ENCODE measurements at places on chromosomes 2 and 18.
A peak's percentile ranks its signal among the peaks of the same experiment; 100 is the strongest.

GRCh38 chr2:189519631-189520387 is 60.8 kb downstream of the SLC40A1 start:
- no peaks in the 10 kb centered on the region for H3K36me3 ChIP-seq
- no peaks in the 10 kb centered on the region for H3K27me3 ChIP-seq
- DNase-seq, result no peak
- H3K4me3 ChIP-seq, result no peak overlapping the region

DNA sequence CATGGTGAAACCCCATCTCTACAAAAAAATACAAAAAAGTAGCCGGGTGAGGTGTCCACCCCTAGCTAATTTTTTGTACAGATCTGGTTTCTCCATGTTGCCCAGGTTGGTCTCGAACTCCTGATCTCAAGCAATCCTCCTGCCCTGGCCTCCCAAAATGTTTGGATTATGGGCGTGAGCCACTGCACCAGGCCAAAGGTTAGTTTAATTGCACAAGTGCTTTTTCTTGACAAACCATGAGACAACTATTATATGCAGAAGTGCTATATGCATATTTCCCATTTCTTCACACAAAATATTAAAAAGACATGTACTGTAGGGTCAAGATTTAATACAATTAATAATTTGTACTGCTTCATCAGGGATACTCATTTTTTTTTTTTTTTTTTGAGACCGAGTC is 5.0 kb upstream of the GGCX start:
- H3K4me3 ChIP-seq, result no peak overlapping the region
- no peak for DNase-seq
- no peak overlapping the region for H3K27ac ChIP-seq

DNA sequence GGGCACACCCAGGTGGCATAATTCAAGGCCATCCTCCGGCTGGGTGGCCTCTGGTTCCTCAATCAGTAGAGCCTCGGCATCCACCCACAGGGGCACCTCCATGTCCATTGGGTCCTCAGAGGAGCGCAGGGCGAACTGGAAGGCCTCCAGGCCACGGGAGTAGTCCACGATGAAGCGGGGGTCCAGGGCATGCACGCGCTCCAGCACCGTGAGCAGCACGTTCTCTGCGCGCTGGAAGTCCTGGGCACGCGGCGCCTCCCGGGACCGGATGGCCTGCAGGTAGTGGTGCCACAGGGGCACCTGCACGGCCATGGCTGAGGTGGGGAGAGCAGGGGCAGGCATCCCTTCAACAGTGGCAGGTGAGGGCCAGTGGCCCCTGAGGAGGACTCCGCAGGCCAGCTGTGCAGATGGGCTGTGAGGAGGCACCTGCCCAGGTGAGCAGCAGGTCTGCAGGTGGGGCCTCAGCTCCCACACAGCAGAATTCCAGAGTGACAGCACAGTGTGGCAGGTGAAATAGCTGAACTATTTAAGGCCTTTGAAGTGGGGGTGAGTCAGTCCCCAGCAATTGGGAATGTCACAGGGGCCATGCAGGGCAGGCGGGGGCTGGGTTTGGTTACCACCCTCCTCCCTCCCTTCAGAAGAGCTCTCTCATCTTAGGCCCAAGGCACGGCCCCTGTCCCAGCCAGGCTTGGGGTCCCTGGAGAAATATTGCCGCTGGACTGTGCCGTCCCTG is at the start of gene MAB21L4:
MAB21L4 (minus strand) TSS at position 501 of the 733 bp plus-strand sequence; CDS start at position 342, 159 bp downstream.
- H3K27me3 ChIP-seq, result no peaks in the 10 kb centered on the region
- DNase-seq, result no peak
- no peaks in the 10 kb centered on the region for H3K36me3 ChIP-seq
- H3K4me3 ChIP-seq, result no peak within 1 kb of the TSS
- H3K4me1 ChIP-seq, result no peaks in the 10 kb centered on the region

DNA sequence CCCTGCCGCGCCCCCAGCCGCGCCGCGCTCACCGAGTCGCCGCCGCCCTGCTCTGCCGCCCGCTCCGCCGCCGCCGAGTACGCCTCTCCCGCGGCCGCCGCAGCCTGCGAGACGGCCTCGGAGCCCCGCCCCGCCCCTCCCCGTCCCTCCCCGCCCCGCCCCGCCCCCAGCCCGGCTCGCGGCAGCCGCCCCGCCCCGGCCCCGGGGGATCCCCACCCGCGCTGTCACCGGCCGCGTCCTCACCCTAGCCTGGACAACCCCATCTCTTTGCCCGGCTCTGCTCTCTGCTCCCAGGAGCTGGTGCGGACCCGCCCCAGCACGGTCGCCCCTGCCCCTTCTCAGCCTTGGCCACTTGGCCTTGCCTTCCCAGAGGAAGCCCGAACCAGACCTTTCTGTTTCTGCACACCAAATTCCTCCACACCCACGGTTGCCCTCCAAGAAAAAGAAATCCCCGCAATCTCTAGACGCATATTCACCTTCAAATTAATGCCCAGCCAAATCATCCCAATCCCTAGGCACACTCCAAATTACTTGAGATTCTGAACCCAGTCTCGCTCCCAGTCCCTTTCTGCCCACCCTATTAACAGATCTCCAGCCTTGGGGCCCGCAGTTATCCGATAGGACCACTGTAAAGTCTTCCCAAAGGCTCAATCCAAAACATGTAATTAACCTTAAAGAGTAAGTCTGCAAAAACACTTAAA is at the start of gene CYRIA:
CYRIA (minus strand) TSS at position 87 of the 701 bp plus-strand sequence. CDS start 77,715 bp downstream, outside the sequence.
- peak within 1 kb of the TSS; percentile 85 for H3K4me3 ChIP-seq
- DNase-seq, result peak; percentile 61
- H3K36me3 ChIP-seq, result no peaks in the 10 kb centered on the region

GRCh38 chr2:175461839-175462238 is 280.3 kb upstream of the ATP5MC3 start:
- no peak overlapping the region for H3K27ac ChIP-seq
- no peaks in the 10 kb centered on the region for H3K27me3 ChIP-seq
- H3K4me3 ChIP-seq, result no peak overlapping the region
- peaks cover 3% of the 10 kb centered on the region for H3K4me1 ChIP-seq
- no peak for DNase-seq
- H3K36me3 ChIP-seq, result peaks cover 22% of the 10 kb centered on the region

DNA sequence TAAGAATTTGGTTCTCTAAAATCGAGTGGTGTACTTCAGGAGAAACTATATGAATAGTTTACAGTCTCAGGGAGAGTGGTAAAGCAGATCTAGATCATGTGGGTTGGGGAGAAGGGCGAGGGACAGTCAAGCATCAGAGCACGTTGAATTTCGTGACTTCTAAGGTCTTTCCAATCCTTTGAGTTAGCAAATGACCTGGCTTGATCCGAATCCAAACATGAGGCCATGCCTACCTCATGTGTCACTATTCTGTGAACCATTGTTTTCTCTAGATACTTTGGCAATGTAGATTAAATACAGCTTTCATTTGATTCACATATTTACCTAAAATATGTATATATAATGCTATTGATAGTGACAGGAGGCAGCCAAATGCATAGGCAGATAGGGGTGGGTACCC is 674.9 kb downstream of the NYAP2 start:
- no peak for DNase-seq
- no peak overlapping the region for H3K4me3 ChIP-seq
- H3K27ac ChIP-seq, result no peak overlapping the region
- H3K4me1 ChIP-seq, result no peaks in the 10 kb centered on the region

- H3K4me1 ChIP-seq, result peaks cover 5% of the 10 kb centered on the region
- peak; percentile 54 for DNase-seq
- no peaks in the 10 kb centered on the region for H3K27me3 ChIP-seq
Observed at GRCh38 chr2:157325786-157326185, at the start of gene ERMN. TSS of gene ERMN (minus strand) at chr2:157325824. CDS start at chr2:157325642, 182 bp downstream.

DNA sequence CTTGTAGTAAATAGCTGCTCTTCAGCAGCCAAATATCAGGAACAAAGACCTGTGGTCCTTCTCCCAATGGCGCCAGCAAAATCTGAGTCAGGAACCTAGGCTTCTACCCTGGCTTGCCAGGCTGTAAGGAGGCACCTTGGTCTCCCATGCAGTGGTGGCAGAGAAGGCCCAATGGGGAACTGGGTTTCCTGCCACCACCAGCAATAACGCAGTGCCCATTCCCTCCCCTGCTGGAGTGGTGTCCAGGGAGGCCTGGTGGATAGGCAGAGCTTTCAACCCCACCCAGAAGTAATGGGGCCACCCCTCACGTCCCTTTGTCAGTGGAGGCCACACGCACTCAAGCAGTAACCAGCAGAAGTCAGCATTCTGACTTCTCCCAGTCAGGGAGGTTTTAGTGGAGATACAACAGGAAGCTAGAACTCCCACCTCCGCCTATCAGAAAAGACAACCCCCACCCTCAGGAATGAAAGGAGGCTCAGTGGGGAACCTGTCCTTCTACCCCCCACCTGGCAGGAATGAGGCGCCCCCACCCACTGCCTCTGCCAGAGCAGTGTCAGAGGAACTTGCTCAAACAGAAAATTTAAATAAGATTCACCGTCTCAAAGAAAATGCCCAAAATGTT is 132.4 kb downstream of the COPS8 start:
- no peak overlapping the region for H3K27ac ChIP-seq
- H3K4me3 ChIP-seq, result no peak overlapping the region
- no peaks in the 10 kb centered on the region for H3K36me3 ChIP-seq

- no peak for DNase-seq
- H3K27ac ChIP-seq, result no peak overlapping the region
- H3K36me3 ChIP-seq, result no peaks in the 10 kb centered on the region
Observed at GRCh38 chr2:144832048-144832447, 312.1 kb upstream of the ZEB2 start.

GRCh38 chr2:241109210-241110088 is 7.4 kb upstream of the MTERF4 start:
- no peak overlapping the region for H3K27ac ChIP-seq
- H3K4me3 ChIP-seq, result no peak overlapping the region
- H3K36me3 ChIP-seq, result peaks cover 41% of the 10 kb centered on the region
- DNase-seq, result no peak
- no peaks in the 10 kb centered on the region for H3K27me3 ChIP-seq

- no peaks in the 10 kb centered on the region for H3K27me3 ChIP-seq
- no peaks in the 10 kb centered on the region for H3K36me3 ChIP-seq
- H3K27ac ChIP-seq, result no peak overlapping the region
- no peaks in the 10 kb centered on the region for H3K4me1 ChIP-seq
- DNase-seq, result no peak
Observed at GRCh38 chr2:115290478-115290877, 848.0 kb downstream of the DPP10 start.

- DNase-seq, result no peak
- no peaks in the 10 kb centered on the region for H3K27me3 ChIP-seq
- peaks cover 3% of the 10 kb centered on the region for H3K4me1 ChIP-seq
- H3K4me3 ChIP-seq, result no peak overlapping the region
Observed at GRCh38 chr2:28619213-28620196, 123.6 kb downstream of the PLB1 start.

- no peak for DNase-seq
- peak overlapping the region; percentile 75 for H3K4me3 ChIP-seq
- H3K27ac ChIP-seq, result no peak overlapping the region
- H3K36me3 ChIP-seq, result no peaks in the 10 kb centered on the region
- H3K27me3 ChIP-seq, result peaks cover 19% of the 10 kb centered on the region
- H3K4me1 ChIP-seq, result no peaks in the 10 kb centered on the region
Observed at GRCh38 chr18:79787865-79788733, 9.6 kb upstream of the KCNG2 start.

DNA sequence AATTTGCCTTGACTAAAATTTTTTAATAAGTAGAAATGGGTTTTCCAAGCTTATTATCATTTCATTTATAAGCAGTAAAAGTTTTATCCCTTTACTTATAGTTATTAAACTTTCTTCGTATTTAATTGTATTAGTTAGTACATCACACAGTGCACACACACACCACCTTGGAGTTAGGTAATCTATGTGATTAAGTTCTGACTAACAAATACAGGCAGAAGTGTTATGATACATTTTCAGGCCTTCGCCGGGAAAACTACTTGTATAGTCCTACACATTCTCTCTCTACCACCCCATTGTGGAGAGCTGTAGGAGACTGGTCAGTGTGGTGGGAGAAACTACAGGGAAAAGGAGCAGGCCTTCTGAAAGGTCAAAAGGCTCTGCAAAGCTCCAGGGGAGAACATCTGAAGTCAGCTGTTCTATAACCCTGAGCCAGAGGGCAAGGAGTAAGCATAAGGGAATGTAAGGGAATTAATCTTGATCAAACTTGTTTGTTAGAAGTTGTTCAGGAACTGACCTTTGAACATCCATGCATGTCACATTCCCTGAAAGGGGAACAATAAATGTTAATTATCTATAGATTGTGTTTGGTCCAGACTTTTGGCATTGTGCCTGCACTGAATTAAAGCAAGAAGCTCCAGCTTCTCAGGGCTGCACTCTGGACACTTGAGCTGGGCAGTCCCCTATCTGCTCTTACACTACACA is 231.7 kb downstream of the FSIP2 start:
- H3K4me1 ChIP-seq, result no peaks in the 10 kb centered on the region
- H3K27ac ChIP-seq, result no peak overlapping the region
- no peak overlapping the region for H3K4me3 ChIP-seq
- no peaks in the 10 kb centered on the region for H3K27me3 ChIP-seq

- no peak overlapping the region for H3K27ac ChIP-seq
- peaks cover 7% of the 10 kb centered on the region for H3K36me3 ChIP-seq
- no peak for DNase-seq
Observed at GRCh38 chr2:128028668-128029054, 802 bp upstream of the SAP130 start.

DNA sequence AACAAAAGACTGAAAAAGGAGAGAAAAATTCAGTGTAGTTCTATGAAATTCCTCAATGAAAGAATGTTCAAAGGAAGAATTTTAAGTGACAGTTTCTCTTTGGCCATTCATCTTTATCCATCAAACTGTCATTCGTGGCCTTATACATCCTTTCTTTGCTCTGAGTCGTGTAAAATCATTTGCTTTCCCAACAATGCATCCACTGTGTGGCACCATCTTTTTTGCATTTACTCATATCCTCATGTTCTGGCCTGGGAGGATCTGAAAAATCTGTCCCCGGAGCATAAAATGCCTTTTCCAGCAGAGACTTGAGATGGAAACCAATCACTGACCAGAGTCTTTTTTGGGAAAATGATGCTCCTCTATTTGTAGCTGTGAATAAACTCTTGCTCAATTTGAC is 240.3 kb upstream of the ETAA1 start:
- H3K4me1 ChIP-seq, result peaks cover 2% of the 10 kb centered on the region
- peaks cover 8% of the 10 kb centered on the region for H3K36me3 ChIP-seq
- no peak overlapping the region for H3K27ac ChIP-seq
- H3K4me3 ChIP-seq, result no peak overlapping the region
- no peaks in the 10 kb centered on the region for H3K27me3 ChIP-seq
- DNase-seq, result no peak
